AML-193 (cell line): ENCODE measurements at places on chromosomes 16 and 17.

DNA sequence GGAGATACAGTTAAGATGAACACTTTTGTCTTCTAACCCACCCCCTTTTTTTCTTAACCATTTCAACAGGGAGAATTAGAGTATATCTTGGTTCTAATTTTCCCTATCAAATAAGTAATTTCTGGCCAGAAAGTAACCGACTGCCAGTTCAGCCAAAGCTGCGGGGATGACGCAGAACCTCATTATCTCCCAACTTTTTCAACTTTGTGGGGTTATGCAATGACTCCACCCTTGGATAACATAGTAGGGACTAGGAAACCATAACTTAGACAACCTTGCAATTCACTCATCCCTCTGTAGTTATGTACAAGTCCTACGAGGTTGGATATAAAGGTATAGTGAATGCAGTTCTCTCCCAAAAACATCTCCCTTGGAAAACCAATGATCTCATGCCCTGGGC is 184.0 kb downstream of the ZNF18 start:
- DNase-seq = no peak

GRCh38 chr17:40605306-40605705 is 40.0 kb upstream of the CCR7 start:
- DNase-seq = no peak

GRCh38 chr17:11506635-11507034 is 91.6 kb upstream of the DNAH9 start:
- no peak for DNase-seq

DNA sequence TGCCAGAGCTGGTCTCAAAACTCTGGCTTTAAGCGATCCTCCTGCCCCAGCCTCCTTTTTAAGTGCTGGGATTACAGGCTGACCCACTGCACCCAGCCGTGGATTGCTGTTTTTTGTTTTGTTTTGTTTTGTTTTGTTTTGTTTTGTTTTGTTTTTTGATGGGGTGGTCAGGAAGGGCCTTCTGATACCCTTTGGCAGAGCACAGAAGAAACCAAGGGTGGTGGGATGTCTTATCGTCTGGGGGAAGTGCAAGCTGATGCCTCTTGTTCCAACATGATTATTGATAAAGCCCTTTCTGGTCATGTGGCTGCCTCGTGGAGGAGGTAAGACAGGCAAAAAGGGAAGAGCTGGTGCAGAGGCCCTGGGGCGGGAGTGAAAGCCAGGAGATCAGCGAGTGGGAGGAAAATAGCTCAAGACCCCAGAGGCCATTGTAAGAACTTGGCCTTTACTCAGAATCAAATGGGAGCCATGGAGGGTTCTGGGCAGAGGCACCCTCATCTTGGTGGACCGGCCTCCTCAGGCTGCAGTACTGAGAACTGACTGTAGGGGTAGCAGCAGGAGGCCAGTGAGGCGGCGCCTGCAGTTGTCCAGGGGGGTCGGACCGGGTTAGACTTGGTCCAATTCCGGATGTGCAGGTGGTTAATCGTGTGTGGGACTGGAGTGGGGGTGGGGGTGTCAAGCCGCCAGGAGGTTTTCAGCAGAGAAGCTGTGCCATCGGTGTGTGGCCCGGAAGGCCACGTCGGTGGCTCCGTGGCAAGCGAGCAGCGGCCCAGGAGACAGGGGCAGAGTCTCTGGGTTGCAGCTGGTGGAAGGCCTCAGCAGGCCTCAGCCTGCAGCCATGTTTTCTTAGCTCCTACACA is 84.4 kb upstream of the GSE1 start:
- no peak for DNase-seq

DNA sequence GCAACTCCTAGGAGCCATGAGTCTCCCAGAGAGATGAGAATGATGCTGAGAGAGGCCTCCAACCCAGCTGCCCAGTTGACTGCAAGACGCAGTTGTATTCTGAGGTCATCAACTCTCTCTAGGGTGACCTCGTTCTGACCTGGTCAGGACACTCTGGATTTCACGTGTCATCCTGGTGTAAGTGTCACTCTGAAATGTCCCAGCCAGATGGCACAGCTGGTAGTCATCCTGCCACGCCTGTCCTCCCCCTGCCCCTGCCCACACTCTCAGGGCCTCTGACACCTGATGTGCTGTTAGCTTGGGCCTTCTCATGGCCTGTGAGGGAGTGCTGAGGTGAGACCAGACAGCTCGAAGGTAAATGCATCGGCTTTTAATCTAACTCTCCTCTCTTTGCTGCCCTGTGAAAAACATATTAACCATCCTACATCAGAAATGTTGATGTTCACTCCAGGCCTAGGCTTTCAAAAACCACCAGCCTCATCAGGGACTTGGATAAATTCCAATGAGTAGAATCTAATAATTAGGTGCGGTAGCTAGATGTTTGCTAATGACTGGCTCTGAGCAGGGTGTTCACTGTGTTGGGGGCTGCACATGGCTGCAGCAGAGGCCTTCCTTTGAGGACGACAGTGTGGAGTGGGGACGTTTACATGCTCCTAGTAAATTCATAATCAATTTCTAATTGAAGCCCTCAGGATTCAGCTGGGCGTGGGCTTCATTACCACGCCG is 13.8 kb downstream of the MLYCD start:
- DNase-seq = no peak

DNA sequence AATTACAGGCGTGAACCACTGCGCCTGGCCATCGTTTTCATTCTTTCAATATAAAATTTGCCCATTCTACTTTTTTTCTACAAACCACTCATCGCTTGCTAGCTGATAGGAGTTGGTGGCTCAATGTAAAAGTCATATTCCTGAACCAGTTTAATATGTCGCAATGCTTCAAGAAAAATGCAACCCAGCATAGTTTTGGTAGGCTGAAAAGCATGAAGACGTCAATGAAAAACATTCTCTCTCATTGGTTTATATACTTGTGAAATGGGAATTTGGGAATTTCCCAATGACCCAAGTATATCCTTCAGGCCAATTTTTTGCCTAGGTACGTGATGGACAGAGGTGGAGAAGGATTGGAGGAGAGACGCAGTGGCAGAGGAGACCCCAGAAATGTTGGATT is 26.9 kb downstream of the USP43 start:
- DNase-seq = no peak

GRCh38 chr17:8225813-8226535 is 15.6 kb upstream of the AURKB start:
- no peak for DNase-seq

DNA sequence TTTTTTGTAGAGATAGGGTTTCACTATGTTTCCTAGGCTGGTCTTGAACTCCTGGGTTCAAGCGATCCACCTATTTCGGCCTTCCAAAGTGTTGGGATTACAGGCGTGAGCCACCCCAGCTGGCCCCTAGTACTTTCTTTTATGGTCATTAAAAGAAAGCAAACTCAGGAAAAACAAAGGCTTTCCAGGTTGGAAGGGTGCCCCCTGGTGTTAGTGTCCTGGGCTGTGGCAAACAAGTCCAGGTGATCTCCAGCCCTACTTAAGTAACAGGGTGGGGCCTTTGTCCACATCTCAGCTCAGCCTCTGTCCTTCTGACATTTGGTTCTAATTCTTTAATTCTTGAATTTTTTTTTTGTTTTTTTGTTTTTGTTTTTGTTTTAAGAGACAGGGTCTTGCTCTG is 6.9 kb downstream of the IGFBP4 start:
- peak; percentile 57 for DNase-seq

DNA sequence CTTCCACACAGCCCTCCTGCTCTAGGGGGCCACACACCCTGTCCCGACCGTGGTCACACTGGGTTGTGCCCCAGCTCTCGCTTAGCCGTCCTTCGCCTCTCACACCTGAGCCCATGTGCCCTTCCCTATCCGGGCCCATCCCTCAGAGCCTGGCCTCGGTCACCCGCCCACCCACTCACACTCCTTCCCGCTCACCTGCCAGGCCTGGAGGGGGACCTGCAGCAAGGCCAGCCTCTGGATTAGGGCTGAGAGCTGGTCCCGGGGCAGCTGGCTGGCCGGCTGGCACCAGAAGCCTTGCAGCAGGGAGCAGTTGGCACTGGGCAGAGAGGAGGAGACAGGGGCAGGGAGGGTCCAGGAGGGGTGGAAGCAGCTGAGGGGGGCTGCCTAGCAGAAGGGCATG is 9.7 kb downstream of the RPUSD1 start:
- no peak for DNase-seq

DNA sequence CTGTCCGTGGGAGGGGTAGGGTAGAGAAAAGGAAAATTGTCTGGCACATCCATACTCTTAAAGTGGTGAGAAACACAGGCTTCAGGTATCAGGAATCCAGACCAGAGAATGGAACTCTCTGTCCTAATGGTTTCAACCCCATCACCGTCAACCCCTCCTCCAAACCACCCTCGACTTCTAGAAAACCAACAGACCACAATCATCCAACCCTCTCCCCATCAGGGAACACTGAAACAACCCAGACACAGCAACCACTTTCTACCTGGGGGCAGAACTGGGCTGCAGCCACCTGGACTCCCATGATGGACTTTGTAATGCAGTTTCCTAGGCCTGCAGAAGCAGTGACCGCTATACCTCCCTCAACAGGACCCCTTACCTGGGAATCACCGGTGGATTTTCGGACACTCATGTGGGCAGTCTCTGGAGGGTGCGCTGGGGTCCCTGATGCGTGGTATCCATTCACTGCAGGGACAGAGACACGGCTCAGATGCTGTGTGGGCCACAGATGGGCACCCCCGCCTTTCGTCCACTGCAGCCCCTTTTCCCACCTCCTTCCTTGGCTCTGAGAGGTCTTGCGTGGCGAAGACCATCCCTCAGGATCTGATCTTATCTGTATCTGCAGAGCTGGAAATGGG is 64.3 kb upstream of the RCVRN start:
- no peak for DNase-seq

DNA sequence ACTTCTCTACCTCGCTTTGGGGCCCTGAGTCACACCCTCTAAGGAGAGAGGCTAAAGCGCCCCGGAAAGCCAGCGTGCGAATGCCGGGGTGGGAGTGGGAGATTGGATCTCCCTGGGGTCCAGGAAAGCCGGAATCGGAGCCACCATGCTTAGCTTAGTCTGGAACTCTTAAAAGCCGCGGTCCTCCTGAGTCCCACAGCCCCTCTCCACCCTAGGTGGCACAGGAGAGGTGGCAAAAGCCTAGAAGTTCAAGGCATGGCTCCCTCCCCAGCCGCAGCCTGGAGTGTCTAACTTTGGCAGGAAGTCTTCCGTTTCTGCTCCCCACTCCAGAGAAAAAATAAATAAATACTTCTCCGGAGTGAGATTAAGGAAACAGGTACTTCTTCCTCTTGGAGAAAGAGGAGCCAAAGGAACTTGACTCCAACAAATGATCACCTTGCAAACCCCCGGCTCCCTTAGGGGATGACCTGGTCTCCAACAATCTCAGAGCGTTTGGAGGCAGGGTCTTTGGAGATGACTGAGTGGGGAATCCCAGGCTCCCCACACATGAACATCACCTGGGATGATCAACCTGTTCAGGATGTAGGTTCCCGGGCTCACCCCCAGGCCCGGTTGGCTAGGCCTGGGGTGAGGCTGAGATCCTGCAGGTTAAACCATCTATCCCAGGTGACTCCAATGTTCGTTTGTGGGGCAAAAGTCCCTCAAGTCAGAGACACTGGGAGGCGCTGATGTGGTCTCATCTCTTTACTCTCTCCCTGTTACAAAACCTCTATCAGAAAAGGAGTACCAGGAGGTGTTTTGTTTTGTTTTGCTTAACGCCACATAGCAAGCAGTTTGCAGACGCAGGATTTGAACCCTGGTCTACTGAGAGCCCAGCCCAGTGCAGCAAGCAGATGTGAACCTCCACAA is 2.9 kb downstream of the CIITA start:
- DNase-seq = no peak

DNA sequence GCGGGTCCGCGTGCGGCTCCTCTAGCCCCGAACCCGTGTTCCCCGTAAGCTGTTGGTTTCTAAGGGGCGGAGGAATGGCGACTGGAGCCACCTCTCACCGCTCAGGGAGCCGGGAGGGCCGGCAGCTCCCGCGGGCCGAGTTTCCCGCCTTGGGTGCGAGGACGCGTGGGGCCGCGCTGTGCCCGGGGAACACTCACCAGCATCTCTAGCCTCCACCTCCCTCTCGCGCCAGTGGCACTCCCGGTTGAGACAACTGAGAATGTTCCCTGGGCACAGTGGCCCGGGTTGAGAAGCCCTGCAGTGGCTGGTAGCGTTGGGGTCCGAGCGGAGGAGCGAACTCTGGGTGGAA is 560 bp downstream of the TELO2 start:
- DNase-seq = no peak

DNA sequence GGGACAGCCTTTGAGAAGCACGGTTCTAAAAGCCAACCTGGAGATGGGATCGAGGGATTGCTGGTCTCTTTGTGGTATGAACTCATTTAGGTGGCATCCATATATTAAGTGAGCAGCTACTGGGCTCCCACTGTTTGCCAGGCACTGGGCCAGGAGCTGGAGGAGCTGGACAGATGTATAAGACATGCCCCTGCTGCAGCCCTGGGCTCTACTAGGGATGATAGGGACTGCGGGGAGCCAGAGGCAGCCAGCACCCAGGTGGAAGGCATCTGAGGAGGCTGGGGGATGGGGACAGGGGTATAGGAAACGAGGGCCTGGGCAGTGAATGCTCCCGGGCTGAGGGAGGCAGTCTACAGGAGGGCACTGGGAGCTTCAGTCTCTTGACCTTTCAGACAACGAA is 53.0 kb upstream of the MEAK7 start:
- DNase-seq = no peak

DNA sequence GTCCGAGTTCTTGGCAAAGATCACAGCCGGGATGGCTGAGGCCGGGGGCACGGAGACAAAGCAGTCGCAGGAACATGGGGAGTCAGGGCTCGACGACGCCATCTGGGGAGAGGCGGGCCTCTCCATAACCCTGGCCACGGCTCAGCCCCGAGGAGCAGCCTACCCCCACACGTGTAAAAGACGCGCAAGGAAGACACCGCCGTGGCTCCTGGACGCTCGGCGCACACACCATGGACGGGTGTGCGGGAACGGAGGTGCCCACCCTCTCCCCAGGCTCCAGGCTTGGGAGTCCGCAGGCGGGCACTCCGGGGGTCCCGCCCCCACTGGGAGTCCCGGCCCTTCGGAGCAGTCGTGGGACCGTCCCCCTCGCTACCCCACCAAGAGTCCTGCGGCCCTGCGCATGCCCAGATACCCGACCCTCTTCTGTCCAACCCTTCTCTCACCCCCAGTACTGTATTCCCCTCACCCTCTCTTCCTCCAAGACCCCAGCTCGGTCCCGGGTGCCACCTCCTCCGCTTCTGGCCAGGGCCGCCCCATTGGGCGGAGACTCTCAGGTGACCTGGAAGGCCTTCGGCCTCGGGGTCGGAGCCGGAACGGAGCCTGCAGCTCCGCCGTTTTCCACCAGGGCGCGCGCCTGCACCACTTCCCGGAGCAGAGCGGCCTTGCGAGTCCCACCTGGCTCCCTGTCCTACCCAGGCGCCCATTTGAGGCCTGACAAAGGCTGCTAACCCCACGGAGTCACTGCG is at the start of gene SCRN2:
SCRN2 (minus strand) TSS at position 532 of the 746 bp plus-strand sequence; CDS start at position 102, 430 bp downstream.
- DNase-seq = peak; percentile 91

DNA sequence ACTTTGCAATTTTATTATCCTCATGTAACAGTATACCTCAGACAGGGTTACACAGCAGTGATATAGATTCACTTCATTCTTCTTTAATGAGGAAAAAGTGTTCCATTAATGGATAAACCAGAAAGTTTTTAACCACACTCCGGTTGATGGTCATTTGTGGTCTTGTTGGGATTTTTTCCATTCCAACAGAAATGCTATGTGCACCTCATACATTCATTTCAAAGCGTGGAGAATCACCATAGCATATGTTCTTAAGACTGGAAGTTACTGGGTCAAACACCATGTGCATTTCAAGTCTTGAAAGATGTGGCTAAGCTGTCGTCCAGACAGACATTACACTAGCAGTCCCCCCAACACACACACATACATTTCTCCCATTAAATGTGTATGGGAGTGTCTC is 245.8 kb upstream of the CDH5 start:
- DNase-seq = no peak

GRCh38 chr17:60252459-60252858 is 102.7 kb downstream of the CA4 start:
- no peak for DNase-seq
